Activated CD4-positive, alpha-beta T cell treated with anti-CD3 and anti-CD28 coated beads for 1 hour (primary cell): ENCODE measurements at places on chromosomes 16 and 17.

DNA sequence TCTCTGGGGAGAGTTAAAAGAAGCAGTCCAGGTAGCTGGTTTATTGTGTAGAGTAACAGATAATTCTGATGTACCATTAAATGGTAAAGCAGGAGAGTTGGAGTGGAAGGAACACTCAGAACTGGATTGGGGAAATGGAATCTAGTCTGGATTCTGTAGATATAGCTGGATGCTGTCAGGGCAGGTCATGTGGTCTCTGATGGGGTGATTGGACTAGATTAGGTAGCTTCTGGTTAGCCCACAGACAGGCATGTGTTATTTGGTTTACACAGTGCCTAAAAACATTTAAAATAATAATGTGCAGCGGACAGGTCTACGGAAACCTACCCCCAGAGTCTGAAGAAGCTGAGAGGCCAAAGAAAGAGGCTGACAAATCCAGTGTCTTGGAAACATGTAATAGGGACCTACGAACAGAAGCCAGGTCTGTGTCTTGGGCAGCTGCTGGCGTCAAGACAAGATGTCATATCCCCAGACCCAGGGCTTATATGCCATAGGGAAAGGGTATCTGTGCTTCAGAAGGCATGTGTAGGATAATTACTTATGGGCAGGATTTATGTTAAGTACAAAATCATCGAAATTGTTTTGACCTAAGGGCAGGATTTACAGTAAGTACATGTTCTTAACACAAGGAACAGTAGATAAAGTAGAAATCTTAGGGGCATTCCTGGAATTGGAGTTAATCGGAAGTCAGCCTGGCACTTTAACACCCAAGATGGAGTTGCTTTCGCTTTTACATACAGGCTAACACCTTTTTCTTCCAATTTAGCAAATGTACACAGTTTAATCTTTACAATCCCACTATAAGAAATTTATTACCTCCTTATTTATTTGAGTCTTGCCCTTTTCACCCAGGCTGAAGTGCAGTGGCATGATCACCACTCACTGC is 12.4 kb downstream of the LUC7L3 start:
- DNase-seq, result no peak

- no peak for DNase-seq
Observed at GRCh38 chr16:72749091-72749490, 298.8 kb downstream of the ZFHX3 start.

DNA sequence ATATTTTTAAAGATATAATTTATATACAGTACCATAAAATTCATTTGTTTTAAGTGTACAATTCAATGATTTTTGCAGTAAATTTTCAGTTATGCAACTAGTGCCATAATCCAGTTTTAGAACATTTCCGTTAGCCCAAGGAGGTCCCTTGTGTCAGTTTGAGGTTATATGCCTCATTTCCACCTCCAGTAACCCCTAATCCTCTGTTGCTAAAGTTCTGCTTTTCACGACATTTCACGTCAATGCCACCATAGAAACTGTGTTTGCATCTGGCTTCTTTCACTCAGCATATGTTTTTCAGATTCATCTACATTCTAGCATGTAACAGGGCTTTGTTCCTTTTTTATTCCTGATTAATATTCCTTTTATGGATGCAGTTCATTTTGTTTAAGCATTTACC is 42.4 kb upstream of the NUDT7 start:
- DNase-seq, result no peak

DNA sequence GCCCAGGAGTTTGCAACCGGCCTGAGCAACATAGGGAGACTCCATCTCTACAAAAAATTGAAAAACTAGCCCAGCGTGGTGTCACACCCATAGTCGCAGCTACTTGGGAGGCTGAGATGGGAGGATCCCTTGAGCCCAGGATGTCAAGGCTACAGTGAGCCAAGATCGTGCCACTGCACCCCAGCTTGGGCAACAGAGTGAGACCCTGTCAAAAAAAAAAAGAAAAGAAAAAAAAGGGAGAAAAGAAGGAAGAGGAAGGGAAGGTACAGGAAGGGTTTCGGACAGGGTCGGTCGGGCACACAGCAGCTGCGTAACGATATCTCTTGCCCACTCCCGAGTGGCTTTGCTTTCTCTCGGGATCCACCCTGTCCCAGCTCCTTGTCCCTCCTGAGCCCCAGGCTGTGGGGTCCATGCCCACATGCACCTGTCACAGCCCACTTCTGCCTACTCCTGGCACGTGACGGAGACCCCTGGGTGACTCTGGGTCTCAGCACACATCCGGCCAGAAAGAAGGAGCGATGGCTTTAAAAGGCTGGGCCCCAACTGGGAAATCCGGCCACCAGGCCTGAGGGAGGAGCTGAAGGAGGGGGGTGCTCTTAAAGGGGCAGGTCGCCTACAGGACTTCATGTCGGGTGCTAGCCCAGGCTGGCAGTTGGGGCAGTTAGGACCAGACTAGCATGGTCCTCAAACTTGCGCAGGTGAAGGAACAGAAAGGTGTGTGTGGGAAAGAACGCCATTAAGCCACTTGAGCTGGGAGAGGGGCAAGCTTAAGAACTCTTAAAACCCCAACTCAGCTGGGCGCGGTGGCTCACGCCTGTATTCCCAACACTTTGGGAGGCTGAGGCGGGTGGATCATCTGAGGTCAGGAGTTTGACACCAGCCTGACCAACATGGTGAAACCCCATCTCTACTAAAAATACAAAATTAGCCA is at the start of gene GHDC:
GHDC (minus strand) TSS at position 526 of the 931 bp plus-strand sequence. CDS start 913 bp downstream, outside the sequence.
- DNase-seq, result peak; percentile 66

- no peak for DNase-seq
Observed at GRCh38 chr17:47660064-47660492, 10.4 kb downstream of the KPNB1 start.

DNA sequence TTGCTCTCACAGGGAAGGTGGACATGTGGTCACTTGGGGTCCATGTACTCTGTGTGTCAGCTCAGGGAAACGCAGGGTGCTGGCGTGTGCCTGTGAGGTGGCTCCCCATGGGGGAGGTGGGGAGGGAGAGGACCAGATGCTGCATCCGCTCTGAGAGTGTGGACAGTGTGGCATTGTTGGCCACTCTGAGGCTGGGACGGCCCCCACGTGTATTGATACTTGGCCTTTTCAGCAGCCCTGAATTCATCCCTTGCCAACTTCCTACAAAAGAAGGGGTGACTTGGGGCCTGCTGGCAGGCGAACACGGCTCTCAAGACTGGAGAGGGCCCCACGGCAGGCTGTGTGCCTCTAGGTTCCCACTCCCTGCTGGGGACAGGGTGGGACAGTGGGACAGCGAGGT is 120.1 kb downstream of the RAB11FIP4 start:
- DNase-seq, result no peak

DNA sequence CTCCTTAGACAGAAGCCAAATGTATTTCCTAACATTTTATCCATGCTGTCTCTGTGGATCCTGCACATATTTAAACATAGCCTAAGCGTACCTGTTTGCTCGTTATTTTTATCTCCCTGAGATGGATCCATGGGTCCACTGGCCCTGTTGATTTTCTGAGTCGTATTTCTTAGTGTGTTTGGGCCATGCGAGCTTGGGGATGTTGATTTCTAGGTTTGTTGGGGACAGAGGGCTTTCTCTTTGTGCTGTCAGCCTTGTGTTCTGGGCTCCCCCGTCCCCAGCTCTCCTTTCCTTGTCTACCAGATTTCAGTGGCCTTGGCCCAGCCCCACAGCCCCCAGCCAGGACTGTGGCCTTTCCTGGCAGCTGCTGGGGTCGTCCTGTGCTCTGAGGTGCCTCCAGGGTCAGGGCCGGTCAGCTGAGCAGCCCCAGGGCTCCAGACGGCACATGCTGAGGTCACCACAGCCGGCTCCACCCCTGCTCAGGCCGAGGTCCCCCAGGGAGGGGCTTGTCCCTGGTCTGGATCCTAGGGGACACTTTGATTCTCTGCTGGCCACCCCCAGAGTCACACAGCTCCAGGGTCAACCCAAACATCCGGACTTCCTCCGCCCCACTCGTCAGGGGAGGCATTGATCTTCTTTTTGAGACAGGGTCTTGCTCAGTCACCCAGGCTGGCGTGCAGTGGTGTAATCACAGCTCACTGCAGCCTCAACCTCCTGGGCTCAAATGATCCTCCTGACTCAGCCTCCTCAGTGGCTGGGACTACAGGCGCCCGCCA is 4.4 kb downstream of the SSTR5 start:
- no peak for DNase-seq

GRCh38 chr17:36463916-36464764 is 22.3 kb upstream of the ZNHIT3 start:
- no peak for DNase-seq

DNA sequence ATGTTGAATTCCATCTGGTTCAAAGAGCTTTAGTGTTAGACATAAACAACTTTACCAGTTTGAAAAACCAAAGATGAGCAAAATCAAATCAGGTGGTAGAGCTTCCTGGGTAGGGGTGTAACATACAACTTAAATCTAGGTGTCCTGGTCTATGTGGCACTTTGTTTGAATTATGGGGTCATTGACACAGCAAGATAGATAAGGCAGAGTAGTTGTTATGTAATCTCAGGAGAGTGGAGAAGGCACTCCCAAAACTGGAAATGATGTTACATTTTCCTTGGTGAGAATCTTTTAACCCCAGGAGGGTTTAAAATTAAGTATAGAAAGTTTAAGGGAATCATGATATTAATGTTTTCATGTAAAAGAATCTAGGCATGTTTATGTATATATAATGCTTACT is 31.9 kb downstream of the CCDC42 start:
- DNase-seq, result no peak

GRCh38 chr17:49551221-49552069 is 24.2 kb upstream of the NXPH3 start:
- DNase-seq, result no peak

- DNase-seq, result no peak
Observed at GRCh38 chr17:74601944-74602572, 10.0 kb upstream of the CD300LD start.

DNA sequence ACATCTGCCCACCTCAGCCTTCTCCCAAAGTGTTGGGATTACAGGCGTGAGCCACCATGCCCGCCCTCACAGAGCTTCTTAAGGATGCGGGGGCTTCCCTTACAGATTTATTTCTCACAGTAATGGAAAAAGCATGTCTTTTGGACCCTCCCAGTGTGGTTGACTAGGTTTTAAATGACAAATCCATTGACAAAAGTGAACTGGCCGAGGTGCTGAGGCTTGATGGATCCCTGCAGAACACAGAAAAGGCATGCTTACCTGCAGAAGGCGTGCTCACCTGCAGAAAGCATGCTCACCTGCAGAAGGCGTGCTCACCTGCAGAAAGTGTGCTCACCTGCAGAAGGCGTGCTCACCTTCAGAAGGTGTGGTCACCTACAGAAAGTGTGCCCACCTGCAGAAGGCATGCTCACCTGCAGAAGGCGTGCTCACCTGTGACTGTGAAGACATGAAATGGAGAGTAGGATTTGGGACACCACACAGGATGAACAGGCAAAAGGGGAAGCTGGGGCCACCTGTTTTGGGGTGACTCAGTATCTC is 15.1 kb upstream of the BBS2 start:
- no peak for DNase-seq

- DNase-seq, result no peak
Observed at GRCh38 chr17:7946441-7946840, 14.4 kb downstream of the CNTROB start.

DNA sequence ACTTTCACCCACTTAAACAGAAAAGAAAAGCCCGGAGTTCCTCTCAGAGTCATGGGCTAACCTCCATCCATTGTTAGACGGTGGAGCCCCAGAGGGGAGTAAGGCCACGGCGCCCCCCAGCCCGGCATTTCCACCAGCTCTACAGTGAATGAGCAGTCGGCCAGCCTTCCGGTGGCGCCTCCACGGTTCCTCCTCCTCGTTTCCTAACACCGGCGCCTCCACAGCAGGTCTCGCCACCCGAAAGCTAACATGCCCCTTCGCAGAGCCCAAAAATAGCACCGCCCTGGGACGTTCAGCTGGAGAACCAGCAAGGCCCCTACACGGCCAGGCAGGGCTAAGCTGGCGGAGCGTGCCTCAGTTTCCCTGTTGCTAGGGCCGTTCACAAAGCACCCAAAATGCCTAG is 858 bp downstream of the MMD start:
- DNase-seq, result peak; percentile 16

GRCh38 chr16:85176541-85177447 is 64.5 kb upstream of the CIBAR2 start:
- no peak for DNase-seq

DNA sequence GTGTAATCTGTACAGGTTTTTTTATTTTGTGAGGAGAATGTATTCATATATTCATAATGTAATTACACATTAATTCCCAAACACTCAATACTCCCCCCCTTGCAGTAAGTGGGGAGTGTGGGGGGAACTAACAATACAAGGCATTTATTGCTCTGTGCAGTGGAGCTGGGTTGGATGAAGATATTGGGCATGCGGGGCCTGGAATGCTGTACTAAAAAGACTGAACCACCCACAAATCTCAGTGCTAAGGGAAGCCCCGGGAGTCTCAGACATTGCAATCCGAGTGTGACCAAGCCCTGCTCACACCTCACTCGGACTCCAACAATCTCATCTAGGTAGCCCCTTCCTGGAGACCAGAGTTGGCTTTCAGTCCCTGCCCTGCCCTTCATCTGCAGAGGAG is 6.0 kb downstream of the PLLP start:
- no peak for DNase-seq

DNA sequence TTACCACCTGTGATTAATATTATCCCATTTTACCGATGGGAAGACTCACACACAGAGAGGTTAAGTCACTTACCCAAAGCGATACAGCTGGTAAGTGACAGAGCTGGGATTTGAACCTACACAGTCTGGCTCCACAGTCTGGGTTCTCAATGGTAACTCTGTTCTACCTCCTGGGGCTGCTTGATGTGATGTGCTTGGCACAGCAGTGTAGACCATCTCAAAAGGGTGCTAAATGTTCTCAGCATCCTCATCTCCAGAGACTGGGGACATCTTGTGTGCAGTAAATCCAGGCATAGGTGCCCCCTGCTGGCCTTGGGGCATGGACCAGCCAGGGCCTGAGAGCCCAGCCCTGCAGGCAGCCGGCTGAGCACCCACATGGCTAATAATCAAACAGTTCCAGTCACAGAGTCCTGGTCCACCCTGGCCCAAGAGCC is 15.4 kb upstream of the KATNB1 start:
- DNase-seq, result no peak

- DNase-seq, result no peak
Observed at GRCh38 chr17:28118362-28118761, 75.9 kb downstream of the NLK start.

GRCh38 chr16:56617212-56618085 is 8.1 kb upstream of the MT1E start:
- DNase-seq, result no peak

DNA sequence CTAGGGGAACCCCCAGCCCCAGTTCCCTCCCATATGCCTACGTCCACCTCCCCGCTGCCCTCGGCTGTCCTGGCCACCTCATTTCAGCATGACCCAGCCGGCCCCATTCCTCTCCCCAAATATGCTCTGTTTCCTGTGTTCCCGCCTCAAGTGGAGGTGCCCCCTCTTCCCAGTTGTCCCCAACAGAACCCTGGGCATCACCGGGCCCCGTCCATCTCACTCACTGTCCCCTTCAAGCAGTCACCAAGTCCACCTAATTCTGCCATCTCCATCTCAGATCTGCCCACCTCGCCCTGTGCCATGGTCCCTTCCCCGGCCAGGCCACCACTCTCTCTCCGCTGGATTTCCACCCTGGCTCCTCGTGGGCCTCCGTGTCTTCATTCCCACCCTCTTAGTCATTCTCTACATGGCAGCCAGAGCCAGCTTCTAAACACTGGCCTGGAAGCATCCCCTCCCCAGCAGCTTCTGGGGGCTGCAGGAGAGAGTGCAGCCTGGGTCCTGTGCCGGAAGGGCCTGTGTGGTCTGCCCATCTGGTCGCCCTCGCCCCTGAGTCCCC is 12.8 kb downstream of the CDK3 start:
- no peak for DNase-seq
